NCI-H1092 (cell line): ENCODE measurements at places on chromosomes 2 and 18.
A peak's percentile ranks its signal among the peaks of the same experiment; 100 is the strongest.

GRCh38 chr2:215949991-215950404 is 63.4 kb downstream of the MREG start:
- DNase-seq = peak; percentile 4

DNA sequence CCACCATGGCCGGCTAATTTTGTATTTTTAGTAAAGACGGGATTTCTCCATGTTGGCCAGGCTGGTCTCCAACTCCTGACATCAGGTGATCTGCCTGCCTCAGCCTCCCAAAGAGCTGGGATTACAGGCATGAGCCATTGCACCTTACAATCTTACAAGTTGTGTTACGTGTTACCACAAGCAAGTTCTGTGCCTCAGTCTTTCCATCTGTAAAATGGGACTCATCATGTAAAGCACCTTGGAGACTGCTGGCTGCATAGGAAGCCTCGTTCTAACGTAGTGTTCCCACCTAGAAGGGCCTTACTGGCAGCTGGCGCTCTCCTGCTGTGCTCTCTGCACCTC is 10.0 kb downstream of the DNAJB2 start:
- no peak for DNase-seq

GRCh38 chr18:55420665-55421307 is 167.2 kb downstream of the TCF4 start:
- DNase-seq = no peak

DNA sequence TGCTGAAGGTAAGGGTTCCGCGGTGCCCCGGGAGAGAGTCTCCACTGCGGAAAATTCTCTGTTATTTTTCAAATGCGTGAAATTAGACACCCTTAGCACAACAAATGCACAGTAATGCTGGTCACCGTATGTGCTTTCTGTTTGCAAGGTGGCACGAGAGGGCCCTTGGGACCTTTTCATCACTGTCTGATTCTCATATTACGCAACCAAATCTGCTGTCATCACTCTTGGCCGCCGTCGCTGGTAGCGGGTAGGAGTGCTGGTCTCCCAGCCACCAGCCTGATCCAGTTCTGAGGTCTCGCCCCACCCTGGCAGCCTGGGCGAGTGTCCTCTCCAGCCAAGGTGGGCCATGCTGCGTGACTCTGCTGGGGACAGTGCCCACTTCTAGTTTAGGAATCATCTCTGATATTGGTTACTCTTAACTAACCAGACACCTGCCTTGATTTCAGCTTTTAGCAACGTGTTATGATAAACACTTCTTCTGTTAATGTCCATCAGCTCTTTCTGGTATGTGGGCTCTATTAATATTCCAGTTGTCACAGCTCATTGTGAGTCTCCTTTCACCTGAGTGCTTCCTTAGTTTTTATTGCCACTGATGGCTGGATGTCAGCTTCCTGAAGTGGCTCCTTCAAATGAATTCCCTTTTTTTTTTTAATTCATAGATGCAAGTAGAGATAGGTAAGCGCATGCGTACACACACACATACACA is 199.4 kb downstream of the GBX2 start:
- peak; percentile 41 for DNase-seq

DNA sequence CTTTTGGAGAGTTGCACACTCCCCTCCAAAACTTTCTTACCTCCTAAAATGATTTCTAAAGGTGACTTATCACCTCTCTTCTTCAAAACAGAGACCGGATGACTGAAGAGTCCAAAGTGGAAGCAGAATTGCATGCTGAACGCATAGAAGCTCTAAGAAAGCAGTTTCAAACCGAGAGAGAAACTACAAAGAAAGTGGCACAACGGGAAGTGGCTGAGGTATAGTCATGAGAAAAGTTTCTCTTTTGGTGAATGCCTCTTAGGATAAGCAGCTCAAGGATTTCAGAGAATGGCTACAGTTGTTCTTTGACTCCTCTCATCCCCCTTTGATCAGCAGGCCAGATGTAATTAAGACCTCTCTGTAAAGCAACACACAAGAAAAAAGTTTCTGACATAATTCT is 73.6 kb downstream of the GTF3C3 start:
- no peak for DNase-seq

GRCh38 chr2:224004105-224004695 is 34.9 kb downstream of the SERPINE2 start:
- DNase-seq = no peak

- DNase-seq = no peak
Measured at GRCh38 chr2:152505495-152505906, 170.5 kb downstream of the FMNL2 start.

DNA sequence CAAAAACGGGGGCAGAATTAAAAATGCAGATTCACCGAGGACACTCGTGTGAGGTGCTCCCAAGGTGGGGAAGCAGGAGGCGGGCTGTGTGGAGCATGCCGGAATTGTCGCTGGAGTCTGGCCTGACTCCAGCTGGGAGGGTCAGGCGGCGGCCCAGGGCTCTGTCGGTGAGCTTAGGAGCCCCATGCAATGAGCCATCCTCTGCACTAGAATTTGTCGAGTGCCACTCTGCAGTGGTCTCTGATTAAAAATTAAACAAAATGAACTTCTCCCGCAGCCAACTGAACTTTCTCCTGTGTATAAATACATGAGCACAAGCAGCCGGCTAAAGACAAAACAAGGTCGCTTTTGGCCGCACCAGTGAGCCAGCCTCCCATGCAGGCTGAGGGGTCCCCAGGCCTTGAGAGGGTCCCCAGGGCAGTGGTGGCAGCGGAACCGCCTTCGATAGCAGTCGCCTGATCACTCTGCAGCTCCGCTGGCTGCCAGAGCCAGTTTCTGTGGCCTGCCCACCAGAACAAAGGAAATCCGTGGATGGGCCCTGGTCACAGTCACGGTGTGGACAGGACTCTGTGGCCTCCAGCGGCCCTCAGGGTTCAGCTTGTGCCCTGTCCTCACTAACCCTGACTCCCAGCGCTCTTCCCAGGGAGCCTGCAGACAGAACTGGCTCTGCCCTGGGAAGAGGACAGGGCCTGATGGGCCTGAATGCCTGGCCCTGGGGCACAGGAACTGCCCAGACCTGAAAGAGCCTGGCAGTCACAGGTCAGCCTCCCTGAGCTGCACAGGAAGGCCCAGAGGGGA is 201.3 kb downstream of the EIPR1 start:
- DNase-seq = no peak
